Activated T-cell treated with anti-CD3 and anti-CD28 coated beads, Interleukin-2, amount 50 U/mL, for 72 hours (primary cell): ENCODE measurements at places on chromosomes 13 and 19. TPM values are rescaled to one million over a fixed set of nuclear protein-coding genes. Genes with fewer than 3 reads are reported as not detected.
A peak's percentile ranks its signal among the peaks of the same experiment; 100 is the strongest.

The ZNF813 gene
- 8.2 TPM for total RNA-seq

The CCDC70 gene
- total RNA-seq: not detected

The ZNF578 gene
- total RNA-seq: 0.93 TPM

The JAK3 gene
- 247 TPM for total RNA-seq

The USHBP1 gene
- 0.19 TPM for total RNA-seq

The LRRC25 gene
- not detected for total RNA-seq

DNA sequence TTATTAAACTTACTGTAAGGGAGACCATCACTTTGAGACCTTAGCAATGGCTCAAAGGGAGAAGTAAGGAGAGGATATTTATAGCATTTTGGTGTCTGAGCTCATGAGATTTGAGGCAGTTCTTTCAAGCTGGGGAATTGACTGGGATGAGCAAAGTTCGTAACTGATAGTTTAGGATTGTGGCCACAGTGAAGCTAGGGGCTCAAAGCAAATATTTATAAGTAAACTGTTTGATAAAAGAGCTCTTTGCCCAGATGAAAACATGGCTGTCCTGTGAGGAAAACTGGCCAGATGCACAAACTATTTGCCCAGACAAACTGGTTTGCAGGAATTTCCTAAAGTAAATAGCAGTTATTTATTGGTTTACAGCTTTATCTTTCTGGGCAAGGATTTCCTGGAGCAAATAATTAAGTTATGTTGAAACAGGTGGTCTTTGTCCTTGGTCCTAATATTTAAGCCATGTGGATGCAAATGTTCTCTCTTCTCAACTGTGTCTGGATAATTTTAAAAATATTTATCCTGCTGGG lies 59.7 kb upstream of the TMTC4 start:
- H3K27ac ChIP-seq: no peak overlapping the region
- no peaks in the 10 kb centered on the region for H3K4me1 ChIP-seq
- H3K27me3 ChIP-seq: peaks cover 25% of the 10 kb centered on the region

DNA sequence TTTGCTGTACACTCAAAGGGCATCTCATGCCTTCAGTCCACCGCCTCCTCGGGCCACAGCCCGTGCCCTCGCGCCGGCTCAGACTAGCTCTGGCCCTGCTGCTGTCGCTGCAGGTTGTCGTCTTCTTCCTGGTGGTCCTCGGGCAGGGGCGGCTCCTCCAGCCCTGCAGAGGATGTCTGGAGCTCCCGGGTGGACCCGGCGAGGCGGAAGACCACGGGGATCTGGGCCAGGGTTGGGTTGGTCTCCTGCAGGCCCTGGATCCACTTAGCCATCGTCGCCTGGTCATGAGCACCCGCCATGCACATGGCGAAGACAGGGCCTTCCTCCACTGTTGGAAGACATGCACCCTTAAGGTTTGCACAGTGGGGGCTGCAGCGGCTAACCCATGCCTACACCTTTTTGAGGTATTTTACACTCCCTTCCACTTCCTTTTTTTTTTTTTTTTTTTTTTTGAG lies 489 bp upstream of the ZNF653 start:
- peak overlapping the region; percentile 79 for H3K27ac ChIP-seq
- peaks cover 27% of the 10 kb centered on the region for H3K4me1 ChIP-seq
- no peaks in the 10 kb centered on the region for H3K27me3 ChIP-seq
- no peaks in the 10 kb centered on the region for H3K36me3 ChIP-seq
- DNase-seq: no peak
- H3K4me3 ChIP-seq: peak overlapping the region; percentile 86

GRCh38 chr13:46894568-46894967 lies 2.3 kb downstream of the HTR2A start:
- H3K4me3 ChIP-seq: peak overlapping the region; percentile 46
- no peak for DNase-seq
- H3K4me1 ChIP-seq: peaks cover 14% of the 10 kb centered on the region
- H3K27me3 ChIP-seq: peaks cover 72% of the 10 kb centered on the region

DNA sequence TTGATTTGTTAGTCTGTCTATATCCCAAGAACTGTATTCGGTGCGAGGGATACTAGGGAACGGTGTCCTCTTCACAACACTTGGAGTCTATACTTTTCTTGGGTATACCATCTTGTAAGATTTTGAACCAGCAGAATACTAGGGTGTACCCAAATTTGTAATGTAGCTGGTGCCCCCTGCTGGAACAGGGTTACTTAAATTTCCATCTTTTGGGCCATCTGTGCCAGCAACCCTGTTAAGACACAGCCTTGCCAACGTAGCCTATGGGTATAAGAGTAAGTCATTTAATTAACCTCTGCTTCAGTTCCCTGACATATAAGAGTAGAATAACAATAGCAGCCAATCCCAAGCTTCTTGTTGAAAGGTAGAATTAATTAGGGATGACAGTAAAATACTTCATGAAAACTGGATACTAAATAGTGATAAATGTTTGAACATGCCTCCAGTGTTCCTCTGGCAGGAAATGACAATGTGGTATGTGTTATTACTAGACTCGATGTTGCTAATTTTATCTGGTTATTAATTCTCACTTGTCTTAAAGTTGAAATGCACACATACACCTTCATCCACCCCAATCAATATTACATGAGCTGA lies 607.6 kb downstream of the FGF9 start:
- H3K4me3 ChIP-seq: no peak overlapping the region
- H3K4me1 ChIP-seq: peaks cover 13% of the 10 kb centered on the region
- peak; percentile 68 for DNase-seq
- no peak overlapping the region for H3K27ac ChIP-seq
- no peaks in the 10 kb centered on the region for H3K27me3 ChIP-seq

- no peak for DNase-seq
- H3K36me3 ChIP-seq: peaks cover 2% of the 10 kb centered on the region
- no peak overlapping the region for H3K27ac ChIP-seq
- H3K4me1 ChIP-seq: no peaks in the 10 kb centered on the region
Observed at GRCh38 chr19:16476401-16476800, 4.6 kb upstream of the EPS15L1 start.

DNA sequence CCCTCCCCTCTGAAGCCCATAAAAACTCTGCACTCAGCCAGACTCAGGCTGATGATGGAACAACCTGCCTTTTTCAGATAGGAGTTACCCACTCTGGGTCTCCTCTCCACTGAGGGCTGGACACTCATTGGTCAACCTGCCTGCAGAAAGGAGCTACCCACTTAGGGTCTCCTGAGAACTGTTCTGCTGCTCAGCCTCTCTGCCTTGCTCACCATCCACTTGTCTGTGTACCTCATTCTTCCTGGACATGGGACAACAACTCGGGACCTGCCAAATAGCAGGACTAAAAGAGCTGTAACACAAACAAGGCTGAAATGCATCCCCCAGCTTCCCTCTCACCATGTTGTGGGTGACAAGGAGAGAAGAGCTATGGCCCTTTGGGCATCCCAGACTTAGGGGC lies 18.4 kb upstream of the RCBTB2 start:
- peaks cover 22% of the 10 kb centered on the region for H3K27me3 ChIP-seq
- H3K27ac ChIP-seq: no peak overlapping the region
- H3K36me3 ChIP-seq: peaks cover 28% of the 10 kb centered on the region
- H3K4me3 ChIP-seq: no peak overlapping the region
